ENCODE measurements at places on chromosomes 3 and 15.
A peak's percentile ranks its signal among the peaks of the same experiment; 100 is the strongest.

DNA sequence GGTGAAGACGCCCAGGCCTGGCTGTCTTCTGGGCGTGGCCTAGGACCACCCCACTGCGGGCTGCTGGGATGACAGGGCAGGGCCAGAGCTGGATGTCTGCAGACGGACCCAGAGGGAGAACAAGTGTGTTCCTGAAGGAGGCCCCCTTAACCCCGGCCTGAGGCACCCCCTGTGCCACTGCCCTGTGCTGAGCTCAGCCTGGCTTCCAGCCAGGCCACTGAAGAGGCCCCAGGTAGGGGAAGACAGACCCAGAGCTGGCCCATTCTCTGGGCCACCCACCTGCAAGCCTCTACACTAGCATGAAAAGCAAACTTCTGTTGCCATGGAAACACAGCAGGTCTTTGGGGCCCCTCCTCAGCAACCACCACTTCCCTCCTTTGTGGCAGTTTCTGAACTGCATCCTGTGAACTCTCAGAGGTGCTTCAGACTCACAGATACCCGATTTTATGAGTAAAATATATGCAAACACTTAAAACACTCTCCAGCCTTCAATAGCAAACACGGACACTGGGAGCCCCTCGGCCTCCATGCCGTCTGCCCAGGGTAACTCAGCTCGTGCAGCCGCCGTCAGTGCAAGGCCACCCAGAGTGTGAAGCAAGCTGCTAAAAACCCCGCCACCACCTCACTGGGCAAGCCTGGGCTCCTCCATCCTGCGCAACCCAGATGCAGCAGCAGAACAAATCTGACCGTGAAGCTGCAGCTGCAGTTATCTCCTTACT, 42.5 kb downstream of the CMTM6 start:
- peak; percentile 51 for DNase-seq

DNA sequence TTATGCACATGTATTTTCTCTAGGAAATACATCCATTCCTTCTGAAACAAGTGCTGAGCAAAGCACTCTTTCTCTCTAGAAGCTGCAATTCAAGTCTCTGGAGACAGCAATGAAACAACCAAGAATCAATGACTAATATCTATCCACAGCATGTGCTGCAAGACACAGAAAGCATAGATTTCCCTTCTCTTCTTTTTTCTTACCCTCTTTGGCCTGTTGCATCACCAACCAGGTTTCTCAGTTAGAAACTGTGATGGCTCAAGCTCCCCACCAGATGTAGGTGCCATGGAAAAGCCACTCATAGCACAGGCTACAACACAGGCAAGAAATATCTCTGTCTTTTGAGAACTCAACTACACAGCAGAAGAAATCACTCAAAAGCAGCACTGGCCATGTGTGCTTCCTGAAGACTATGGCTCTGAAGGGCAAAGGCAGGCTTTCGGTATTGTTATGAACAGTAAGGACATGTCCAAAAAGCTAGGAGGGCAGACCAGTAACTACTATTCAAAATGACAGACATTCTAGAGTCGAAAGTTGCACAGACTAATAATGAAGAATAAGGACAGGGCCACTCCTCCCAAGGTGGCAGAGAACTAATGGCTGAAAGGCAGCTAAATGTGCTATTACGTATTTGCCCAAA, 15.5 kb downstream of the ZDHHC3 start:
- no peak for DNase-seq

DNA sequence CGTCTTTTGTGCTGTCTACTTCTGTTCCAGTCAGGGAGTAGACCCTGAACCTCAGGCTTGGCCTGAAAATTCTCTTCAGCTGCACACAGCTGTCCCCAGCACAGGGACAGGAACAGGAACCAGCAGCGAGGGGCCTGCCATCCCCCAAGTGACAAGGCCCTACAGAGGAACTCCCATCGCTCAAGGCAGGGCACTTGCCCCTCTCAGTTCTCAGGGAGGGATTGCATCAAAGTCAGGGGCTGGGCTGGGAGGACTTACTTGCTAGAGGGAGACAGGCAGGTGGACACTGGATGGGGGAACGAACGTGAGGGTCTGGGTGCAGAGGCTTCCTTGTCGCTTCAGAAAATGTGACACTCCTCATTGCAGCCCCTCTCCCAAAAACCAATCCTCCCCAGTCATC, 163.6 kb downstream of the CHSY1 start:
- DNase-seq: no peak

GRCh38 chr3:157931517-157931916, 174.7 kb downstream of the SHOX2 start:
- DNase-seq: no peak

GRCh38 chr3:182349051-182349450, 444.3 kb upstream of the ATP11B start:
- no peak for DNase-seq

DNA sequence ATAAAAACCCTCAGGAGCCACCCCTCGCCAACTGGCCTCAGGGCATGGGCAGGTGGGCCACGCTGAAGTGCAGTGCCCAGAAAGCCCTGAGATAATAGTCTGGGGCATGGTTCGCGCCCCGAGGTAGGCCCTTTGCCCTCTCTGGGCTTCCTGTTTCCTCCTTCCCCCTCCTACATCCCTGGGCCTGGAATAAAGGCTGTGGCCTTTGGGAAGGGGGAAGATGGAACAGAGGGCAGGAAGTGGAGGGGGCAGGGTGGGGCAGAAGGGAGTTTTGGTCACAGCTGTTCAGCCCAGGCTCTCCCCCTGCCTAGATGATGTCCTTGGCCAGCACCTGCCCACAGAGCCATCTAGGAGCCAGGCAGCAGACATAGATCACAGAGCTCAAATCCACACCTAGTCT, 11.3 kb downstream of the CSRNP1 start:
- DNase-seq: no peak

DNA sequence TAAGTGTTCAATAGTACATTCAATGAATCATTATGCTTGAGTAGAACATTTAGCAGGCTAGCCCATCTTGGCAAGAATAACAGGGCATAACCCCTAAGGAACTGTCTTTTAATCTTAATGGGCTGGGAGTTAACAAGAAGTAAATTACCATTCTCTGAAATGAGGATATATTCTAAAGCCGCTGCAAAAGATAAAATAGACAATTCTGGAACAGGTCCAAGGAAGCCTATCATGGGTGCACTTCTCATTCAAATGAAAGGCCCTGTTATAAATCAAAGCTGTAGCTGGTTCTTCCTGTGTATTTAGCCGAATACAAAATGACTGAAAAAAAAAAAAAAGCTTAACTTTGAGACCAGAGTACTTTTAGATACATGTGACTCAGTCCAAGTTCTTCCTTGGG, 15.6 kb downstream of the MTHFS start:
- no peak for DNase-seq

DNA sequence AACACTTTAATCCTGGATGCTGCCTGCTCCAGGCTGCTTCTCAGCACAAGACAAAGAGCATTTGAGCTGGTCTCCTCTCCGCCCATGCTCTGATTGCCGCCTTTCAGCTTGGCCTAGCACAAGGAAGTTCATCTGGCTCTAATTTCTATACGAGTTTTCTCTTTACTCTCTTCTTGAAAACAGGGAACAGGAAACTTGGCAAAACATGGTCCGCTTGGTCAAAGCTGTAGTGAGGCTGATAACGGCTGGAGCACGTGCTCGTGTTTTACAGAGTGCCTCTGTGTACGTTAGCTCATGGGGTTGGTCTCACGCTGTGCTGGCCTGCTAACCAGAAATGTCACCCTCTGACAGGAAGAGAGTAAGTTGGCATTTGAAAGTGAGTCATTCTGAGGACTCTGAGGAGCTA, 19.2 kb downstream of the RARRES1 start:
- DNase-seq: no peak

- no peak for DNase-seq
These were observed 266.9 kb downstream of the ZBBX start for GRCh38 chr3:167113035-167113830.

- DNase-seq: no peak
These were observed at the start of the genes CHDH and IL17RB for GRCh38 chr3:53846134-53846850. CHDH (minus strand) TSS chr3:53846419; CDS start chr3:53824008, 22,411 bp downstream. IL17RB (plus strand) TSS chr3:53846568; CDS start chr3:53846589, 21 bp downstream.

DNA sequence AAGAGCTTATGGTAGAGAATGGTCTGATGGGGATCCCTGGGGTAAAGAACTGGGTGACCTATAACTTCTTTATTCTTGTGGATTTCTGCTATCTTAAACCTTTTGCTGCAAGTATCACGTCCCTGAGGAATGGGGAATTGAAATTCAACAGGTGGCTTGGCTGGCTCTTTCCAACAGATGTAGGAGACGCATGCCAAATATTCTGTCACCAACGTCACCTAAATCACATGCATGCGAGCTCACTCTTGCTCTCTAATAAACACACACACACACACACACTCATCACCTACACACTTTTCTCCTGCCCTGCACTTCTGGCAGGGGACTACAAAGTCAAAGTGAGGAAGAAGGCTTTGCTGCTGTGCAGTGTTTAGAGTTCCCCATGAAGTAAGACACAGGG, 145.8 kb upstream of the NECTIN3 start:
- no peak for DNase-seq

DNA sequence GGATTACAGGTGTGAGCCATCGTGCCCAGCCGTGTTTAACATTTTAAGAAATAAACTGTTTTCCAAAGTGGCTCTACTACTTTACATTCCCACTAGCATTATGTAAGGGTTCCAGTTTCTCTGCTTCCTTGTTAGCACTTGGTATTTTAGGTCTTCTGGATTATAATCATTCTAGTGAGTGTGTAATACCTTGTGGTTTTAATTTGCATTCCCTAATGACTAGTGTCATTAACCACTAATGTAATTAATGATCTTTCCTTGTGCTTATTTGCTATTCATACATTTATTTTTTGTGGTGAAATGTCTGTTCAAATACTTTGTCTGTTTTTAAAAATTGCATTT, 30.7 kb downstream of the ARIH2 start:
- DNase-seq: no peak

GRCh38 chr3:63727233-63727632, 74.8 kb downstream of the SNTN start:
- DNase-seq: no peak

- no peak for DNase-seq
These were observed 89.0 kb downstream of the IQSEC1 start for GRCh38 chr3:12984023-12984823.

GRCh38 chr3:159926573-159926972, 62.1 kb upstream of the IL12A start:
- DNase-seq: no peak

GRCh38 chr3:23685541-23686258, 120.1 kb upstream of the UBE2E1 start:
- DNase-seq: no peak

- no peak for DNase-seq
These were observed 205.9 kb upstream of the LINGO1 start for GRCh38 chr15:77838595-77838994.

- no peak for DNase-seq
These were observed 127.4 kb upstream of the MLF1 start for GRCh38 chr3:158443632-158444031.

DNA sequence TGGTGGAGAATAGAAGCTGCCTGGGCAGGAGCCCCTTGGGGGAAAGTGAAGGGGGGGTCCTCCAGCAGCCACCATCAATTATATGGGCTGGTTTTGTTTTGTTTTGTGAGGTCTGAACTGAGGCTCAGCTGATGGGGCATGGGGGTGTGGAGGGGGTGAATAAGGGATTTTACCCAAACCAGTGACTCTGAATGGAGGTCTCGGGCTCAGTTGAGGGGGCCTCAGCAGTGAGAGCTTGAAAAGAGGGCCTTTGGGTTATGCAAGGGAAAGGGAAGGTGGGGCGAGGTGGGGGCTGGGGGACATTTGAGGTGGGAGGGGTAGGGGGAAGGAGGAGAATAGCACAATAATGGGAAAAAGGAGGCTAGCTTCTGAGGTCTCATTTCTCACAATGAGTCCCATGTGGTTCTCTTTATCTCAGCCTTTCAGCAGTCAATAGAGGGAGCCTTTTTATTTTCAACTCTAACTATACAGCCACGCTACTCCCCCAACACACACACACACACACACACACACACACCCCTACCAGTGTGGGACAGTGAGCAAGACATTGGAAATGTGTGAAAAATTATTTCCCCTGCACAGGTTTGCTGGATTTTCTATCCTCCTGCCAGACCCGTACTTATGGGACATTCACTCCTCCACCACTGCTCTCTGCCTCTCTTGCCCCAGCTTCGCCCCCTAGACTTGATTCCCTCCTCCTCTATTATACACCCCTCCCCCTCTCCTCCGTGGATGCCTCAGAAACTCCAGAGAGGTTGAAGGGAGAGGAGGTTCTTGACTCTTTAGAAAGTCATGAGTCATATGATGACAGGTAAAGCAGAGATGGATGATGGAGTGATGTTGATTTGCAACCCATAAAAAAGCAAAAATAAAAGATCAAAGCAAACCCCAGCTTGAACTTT, 96.0 kb downstream of the GTPBP8 start:
- no peak for DNase-seq

- no peak for DNase-seq
These were observed 35.8 kb downstream of the ST8SIA2 start for GRCh38 chr15:92429378-92430068.

DNA sequence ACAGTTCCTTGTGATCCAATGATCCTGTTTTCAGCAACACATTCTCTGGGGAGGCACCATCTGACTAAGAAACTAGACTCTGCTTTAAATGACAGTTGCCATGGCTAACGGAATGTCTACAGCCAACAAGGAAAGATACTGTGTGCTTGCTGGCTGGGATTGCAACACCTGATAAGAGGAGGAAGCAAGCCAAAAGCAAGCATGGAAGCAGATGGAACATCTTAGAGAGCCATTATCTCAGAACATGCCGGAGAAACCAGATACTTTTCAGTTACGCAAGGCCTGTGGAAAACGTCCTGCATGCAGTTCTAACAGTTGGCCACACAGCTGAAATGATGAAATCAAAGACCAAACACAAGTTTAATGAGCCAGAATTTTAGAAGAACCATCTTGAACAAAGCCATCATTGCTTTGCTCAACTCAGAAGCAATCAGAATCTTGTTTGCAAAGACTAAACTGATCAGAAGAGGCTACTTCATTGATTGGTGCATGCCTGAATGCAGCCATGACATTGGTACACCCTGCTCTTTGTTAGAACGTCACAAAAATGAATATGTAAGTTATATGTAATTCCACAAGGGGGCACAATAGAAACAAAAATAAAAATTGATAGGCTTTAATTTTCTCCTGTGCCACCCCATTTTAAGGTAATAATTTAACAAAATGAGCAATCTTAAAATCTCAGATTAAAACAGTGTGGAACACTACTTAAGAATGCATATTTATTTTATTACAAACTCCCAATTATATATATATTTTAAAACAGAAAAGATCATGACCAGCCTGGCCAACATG, 50.8 kb downstream of the GXYLT2 start:
- DNase-seq: no peak

GRCh38 chr3:40120806-40121205, 188.7 kb upstream of the EIF1B start:
- no peak for DNase-seq

- DNase-seq: no peak
These were observed 4.8 kb upstream of the ARPIN start for GRCh38 chr15:89917442-89918101.

DNA sequence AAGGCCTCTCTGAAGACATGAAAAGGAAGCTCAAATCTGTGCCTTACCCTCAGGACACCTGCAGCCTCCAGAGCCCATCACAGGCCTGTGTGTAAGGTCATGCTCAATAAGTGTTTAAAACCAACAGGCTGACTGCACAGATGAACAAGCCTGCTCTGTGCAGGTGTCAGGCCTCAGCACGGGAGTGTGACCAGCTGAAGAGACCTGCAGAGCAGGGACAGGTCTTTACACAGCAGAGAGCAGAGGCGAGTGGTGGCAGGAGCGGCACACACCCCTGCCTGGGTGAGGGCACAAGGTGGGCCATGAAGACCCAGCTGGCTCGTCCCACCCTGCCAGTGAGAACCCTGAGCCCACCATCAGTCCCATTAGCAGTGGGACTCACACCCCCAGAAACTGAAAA, 56.9 kb downstream of the ROPN1B start:
- DNase-seq: no peak

GRCh38 chr15:51093839-51094605, 684 bp downstream of the TNFAIP8L3 start:
- DNase-seq: no peak
